ENCODE measurements at places on chromosomes 1 and 21.

DNA sequence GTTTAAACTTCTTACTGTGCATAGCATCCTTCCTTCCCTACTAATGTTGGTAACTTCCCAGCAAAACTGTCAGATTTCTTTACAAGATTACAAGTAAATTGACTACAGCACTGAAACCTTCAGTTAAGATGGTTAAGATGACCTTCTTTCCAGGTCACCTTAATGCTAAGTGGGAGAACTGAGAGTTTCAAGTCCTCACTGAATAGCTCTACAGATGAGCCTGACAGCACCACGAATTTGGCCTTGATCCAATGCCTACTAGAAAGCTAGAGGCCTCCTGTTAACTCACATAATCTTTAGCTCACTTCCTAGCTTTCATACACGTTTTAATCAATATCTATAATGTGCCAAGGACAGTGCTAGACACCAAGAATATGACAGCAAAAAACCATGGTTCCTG lies 276.0 kb upstream of the PLD5 start:
- no peak for DNase-seq

DNA sequence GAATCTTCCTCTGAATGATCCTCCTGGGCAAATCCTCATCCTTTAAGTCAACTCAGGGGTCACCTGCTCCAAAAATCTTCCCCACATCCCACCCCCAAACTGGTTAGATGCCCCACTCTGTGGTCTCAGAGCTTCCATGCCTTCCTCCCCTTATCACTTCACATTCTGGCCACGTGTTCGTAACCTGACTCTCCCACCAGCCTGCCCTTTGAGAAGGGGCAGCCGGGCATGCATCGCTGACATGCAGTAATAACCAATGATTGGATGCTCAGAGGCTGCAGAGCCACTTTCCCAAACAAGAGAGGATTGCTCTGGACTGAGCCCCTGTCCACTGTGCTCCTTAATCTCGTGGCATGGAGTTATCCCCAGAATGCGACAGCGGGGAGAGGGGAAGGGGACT lies 7.0 kb downstream of the LELP1 start:
- no peak for DNase-seq

DNA sequence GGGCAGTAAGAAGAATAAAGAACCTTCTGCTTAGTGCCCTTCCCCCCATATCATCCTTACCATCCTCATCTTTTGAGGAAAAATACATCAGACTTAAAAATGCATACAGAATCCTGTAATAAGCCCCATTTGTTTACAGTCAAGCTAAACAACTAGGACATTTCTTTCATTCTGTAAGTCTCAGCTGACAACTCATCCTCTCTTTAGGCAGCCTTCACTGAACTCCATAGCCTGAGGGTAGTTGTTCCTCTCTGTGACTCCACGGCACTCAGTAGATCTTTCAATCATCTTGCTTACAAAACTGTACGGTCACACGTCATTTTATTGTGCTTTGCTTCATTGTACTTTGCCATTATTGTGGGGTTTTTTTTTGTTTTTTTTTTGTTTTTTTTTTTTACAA lies 82.5 kb downstream of the NRIP1 start:
- no peak for DNase-seq

- no peak for DNase-seq
Measured at GRCh38 chr1:219298571-219299148, 125.0 kb downstream of the LYPLAL1 start.

GRCh38 chr1:21668232-21668950 lies 766 bp downstream of the RAP1GAP start:
- no peak for DNase-seq

DNA sequence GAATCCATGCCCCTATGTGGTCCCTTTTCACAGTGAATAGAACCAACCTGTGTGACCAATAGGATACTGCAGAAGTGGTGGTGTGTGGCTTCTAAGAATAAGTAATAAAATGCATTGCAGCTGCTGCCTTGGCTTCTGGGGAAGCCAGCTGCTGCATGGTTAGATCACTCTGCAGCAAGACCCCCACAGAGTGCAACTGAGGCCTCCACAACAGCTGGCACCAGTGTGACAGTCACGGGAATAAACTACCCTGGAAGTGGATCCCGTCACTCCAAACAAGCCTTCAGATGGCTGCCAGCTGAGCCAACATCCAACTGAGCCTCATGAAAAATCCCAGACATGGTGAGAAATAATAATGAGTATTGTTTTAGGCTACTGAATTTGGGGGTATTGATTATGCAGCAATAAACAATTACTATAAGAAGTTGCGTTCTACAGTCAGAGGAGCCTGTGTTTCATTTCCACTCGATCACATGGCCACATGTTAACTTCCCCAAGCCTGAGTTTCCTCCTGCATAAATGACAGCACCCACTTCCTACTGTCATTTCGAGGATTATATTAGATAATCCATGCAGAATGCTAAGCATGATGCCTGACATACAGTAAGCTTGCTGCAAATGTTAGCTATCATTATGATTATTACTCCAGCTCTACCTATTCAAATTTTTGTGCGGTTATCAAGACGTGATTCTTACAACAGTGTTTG lies 20.8 kb upstream of the COG2 start:
- DNase-seq, result no peak

- DNase-seq, result no peak
Measured at GRCh38 chr1:39187275-39188046, 17.0 kb upstream of the MACF1 start.

- no peak for DNase-seq
Measured at GRCh38 chr1:202540014-202540413, 170.2 kb downstream of the SYT2 start.

DNA sequence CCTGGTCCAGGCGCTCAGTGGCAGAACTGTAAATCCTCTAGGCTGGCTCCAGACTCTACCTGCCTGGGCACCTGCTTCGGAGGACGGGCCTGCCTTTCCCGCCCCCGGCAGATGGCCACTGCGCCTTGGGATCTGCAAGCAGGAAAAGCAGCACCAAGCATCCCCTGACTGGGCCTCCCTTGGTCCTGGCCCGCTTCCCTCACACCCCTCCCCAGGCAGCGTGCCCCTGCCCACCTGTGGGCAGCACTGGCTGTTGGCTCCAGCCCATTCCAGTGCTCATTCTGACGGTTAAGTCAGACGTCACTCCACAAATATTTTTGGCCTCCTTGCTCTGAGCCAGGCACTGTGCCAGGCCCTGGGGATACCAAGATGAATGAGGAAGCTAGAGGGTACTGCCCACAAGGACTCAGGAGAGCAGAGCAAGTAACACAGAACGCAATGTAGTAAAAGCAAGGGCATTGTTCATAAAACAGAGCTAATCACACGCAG lies 22.0 kb upstream of the BLACAT1 start:
- peak; percentile 59 for DNase-seq

GRCh38 chr1:41417746-41418145 lies 56.5 kb downstream of the FOXO6 start:
- no peak for DNase-seq

DNA sequence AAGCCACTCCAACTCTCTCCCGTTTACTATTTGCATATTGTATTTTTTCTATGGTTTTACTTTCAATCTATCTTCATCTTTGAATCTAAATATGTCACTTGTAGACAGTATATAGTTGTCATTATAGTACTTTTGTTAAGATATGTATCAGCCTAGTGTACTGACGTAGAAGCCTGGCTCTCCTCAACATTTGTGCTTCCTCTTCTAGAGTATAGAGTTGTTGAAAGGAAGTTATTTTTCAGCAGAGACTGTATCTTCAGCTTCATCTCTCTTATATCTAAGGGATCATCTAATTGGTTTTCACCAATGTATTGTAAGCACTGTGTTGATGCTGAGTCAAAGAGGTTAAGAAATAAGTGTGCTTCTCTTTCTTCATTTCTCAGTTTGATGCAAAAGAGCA lies 192.8 kb downstream of the LMO4 start:
- no peak for DNase-seq

DNA sequence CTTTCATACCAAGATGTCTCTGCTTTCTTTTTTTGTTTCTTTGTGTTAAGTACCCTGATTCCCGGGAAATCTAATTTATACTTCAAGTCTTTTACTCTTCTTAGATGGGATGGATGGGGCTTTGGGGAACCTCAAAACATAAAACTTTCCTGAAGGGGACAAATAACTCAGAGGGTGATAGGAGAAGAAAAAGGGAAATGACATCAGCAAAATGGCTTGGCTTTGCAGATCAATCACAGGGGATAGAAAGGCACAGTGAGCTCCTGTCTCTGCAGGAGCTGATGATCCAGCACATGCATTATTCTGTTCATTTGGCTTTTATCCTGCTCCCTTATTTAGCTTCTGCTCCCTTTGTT lies 1.4 kb upstream of the CA14 start:
- DNase-seq, result no peak
